ENCODE measurements at places on chromosomes 13 and 19. TPM values are rescaled to one million over a fixed set of nuclear protein-coding genes. Genes with fewer than 3 reads are reported as not detected.

- no peaks in the 10 kb centered on the region for H3K36me3 ChIP-seq
- peaks cover 13% of the 10 kb centered on the region for H3K4me1 ChIP-seq
- no peak for DNase-seq
- H3K27ac ChIP-seq: no peak overlapping the region
- H3K4me3 ChIP-seq: no peak overlapping the region
These were observed 50.8 kb downstream of the LATS2 start for GRCh38 chr13:21010621-21011020.

DNA sequence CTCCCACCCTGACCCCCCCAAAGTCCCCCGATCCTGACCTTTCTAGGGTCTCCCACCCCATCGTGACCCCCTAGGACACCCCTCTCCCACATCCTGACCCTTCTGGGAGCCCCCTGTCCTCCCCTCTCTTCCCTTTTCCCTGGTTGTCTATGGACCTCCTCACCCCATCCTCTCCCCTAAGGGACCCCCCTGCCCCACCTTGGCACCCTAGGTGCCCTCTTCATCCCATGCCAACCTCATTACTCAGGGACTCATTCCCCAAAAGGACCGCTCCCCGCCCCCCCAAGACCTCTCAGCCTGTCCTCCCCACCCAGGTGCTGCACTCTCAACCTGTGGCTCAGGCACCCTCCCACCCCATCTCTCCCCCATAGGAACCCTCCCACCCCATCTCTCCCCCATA lies 2.1 kb downstream of the MAP2K2 start:
- H3K4me3 ChIP-seq: no peak overlapping the region
- peak overlapping the region; percentile 49 for H3K27ac ChIP-seq
- no peaks in the 10 kb centered on the region for H3K27me3 ChIP-seq
- H3K36me3 ChIP-seq: no peaks in the 10 kb centered on the region
- H3K4me1 ChIP-seq: peaks cover 43% of the 10 kb centered on the region

Gene BST2
- total RNA-seq: 77.4 TPM

DNA sequence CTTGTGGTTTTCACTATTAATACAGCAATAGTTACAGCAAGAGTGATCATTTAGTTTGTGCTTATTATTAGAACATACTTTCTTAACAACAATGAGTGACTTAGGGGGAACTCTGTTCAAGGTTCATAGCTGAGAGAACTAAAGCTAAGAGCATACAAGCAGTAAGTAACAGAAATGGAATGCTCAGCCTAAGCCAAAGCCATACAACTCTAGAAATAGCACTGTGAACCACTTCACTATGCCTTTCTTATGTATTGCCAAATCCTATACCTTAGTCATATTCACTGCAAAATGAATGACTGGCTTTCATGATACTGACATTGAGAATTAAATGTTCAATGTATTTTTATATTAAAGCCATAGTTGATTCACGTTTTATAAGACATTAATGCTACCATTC lies 599.7 kb upstream of the SLITRK1 start:
- H3K27ac ChIP-seq: no peak overlapping the region
- no peak for DNase-seq
- H3K4me1 ChIP-seq: no peaks in the 10 kb centered on the region
- H3K4me3 ChIP-seq: no peak overlapping the region
- H3K27me3 ChIP-seq: no peaks in the 10 kb centered on the region
- H3K36me3 ChIP-seq: no peaks in the 10 kb centered on the region

- H3K36me3 ChIP-seq: peaks cover 20% of the 10 kb centered on the region
- DNase-seq: peak; percentile 26
These were observed 593 bp downstream of the ATP8B3 start for GRCh38 chr19:1811472-1811894.
